Left colon (tissue), 2 donors: ENCODE measurements at places on chromosomes 13 and 19. TPM values are rescaled to one million over a fixed set of nuclear protein-coding genes. Genes with fewer than 3 reads are reported as not detected.
A peak's percentile ranks its signal among the peaks of the same experiment; 100 is the strongest.

DNA sequence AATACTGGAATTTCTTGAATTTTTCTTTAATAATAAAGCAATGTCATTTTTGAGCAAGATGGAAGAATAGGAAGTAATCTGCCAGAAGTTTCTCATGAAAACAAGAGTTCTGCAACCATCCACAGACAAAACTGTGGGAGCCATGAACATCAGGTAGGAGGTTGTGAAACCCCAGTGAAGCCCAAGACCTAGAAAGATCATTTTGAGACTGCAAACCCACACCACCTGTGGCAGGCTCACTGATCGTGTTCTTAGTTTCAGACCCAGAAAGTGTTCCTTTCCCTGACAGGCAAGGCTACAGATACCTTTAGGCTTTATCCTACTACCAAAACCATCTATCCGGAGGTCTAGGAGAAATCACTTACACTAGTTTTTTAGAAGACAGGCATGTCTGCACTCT is 2189.8 kb upstream of the PCDH20 start:
- DNase-seq = no peak

GRCh38 chr13:97231829-97232196 is 9.7 kb downstream of the MBNL2 start:
- DNase-seq = no peak

- no peak for DNase-seq
These were observed 783 bp upstream of the ZNF587B start for GRCh38 chr19:57829316-57829715.

GRCh38 chr13:111973605-111974340 is 93.2 kb upstream of the SOX1 start:
- DNase-seq = no peak

- DNase-seq = no peak
These were observed 860.8 kb upstream of the SLITRK5 start for GRCh38 chr13:86810361-86810760.

GRCh38 chr13:95145587-95145986 is 155.7 kb downstream of the ABCC4 start:
- DNase-seq = no peak

DNA sequence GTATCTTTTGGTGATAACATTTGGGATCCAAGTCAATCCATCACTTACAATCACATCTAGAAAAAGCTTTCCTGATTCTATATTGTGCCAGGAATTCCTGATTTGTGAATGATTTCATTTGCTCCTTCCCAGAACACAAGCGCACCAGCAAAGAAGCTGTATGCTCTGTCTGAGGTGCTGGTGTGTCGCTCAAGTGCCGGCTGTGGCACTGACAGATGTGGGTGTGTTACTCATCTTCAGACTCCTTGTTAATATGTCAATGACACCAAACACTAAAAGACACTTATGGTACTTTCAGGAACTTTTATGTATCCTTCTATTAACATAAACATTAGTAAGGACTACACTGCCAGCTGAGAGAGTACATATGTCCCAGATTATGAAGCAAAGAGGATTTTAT is 429.1 kb downstream of the ITGBL1 start:
- DNase-seq = no peak

GRCh38 chr19:45498411-45499195 is at the start of gene PPM1N:
Gene PPM1N, plus strand, starts transcription at chr19:45498443. Its CDS starts 30 bp downstream, at chr19:45498473.
- DNase-seq = peak; percentile 52

Gene ZGLP1
- 1.6 TPM for total RNA-seq

Gene GRIN2D
- 0.61 TPM for total RNA-seq
